ENCODE measurements at places on chromosomes 4 and X.

- DNase-seq, result no peak
Observed at GRCh38 chr4:167890226-167890625, 202.1 kb upstream of the ANXA10 start.

DNA sequence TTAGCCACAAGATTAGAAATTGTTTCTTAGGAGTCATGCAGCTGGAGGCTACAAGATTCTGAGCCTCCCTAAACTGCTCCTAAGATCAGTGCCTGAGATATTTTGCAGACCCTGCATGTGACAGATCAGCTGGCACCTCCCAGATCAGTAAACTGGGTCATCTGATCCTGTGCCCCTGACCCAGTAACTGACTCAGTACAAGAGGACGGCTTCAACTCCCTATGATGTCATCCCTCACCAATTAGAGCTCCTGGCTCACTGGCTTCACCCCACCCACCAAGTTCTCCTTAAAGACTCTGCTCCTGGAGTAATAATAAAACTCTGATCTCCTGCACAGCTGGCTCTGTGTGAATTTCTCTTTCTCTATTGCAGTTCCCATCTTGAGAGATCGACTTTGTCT, 45.4 kb upstream of the PNPLA4 start:
- DNase-seq, result no peak

GRCh38 chr4:185809533-185810071, 2.4 kb downstream of the SORBS2 start:
- no peak for DNase-seq

DNA sequence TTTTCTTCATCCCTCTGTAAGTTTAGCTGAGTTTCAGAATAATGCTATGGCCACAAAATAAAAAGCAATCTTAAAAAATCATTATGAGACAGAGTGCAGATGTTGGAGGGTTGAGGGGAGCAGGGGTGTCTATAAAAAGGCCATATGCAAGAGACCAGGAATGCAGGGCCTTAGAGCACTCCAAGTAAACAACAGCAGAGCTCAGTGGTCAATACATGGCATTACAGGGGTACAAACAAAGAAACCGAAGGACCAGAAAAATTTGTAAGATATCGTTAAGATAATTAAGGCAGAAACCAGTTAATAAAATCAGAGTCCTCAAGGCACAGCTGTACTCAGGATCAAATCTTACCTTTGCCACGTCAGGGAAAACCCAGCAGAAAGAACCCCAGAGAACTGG, 28.4 kb upstream of the NDST3 start:
- no peak for DNase-seq

GRCh38 chrX:38318196-38318595, 9.1 kb downstream of the RPGR start:
- DNase-seq, result no peak

- no peak for DNase-seq
Observed at GRCh38 chr4:53748328-53748772, 157.1 kb upstream of the LNX1 start.

DNA sequence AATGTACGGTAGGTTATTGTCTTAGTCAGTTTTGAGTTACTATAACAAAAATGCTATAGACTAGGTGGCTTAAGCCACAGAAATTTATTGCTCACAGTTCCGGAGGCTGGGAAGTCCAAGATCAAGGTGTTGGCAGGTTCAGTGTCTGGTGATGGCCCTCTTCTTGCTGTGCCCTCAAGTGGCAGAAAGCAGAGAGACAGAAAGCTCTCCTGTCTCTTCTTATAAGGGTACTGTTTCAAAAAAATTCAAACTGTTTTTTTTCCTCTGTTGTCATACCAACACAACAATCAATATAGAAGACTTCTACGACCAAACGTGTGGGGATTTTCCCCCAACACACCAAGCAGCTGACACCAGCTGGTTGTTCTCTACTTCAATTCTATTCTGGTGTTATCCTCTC, 53.4 kb downstream of the ADGRG4 start:
- DNase-seq, result no peak

DNA sequence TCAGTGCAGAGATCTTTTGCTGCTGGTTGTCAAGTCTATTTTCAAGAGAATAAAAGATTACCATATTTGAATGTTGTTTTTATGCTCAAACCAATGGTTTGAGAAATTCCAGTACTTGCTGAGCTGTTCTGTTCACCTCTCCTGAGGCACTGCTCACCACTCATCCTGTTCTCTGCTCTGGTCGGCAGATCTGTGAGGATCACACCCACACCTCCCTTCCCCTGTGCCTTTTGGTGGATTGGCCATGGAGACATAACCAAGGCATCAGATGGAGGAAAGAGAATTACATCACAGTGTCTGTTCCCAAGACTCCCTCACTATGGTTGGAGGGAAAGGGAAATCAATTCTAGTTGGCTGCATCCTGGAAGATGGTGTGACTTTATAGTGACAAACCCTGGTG, 391.6 kb downstream of the ARHGAP24 start:
- no peak for DNase-seq

GRCh38 chr4:112951362-112952312, 97.8 kb upstream of the ANK2 start:
- DNase-seq, result peak; percentile 32

DNA sequence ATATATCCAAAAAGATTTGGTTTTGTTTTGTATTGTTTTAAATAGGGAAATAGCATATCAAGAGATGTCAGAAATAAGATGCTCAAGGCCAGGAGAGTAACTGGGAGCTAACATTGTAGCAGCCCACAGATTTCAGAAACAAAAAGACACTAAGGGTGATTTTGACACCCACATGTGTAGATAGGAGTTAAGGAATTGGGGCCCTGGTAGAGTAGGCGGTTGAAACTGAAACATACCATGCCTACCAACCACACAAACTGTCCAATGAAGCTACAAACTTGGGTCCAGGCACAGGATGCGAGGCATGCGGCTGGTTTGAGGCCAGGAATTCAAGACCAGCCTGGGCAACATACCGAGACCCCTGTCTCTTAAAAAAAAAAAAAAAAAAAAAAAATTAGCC, 6.3 kb upstream of the HSPA4L start:
- no peak for DNase-seq

- DNase-seq, result no peak
Observed at GRCh38 chr4:153119626-153120025, 84.6 kb upstream of the TRIM2 start.

DNA sequence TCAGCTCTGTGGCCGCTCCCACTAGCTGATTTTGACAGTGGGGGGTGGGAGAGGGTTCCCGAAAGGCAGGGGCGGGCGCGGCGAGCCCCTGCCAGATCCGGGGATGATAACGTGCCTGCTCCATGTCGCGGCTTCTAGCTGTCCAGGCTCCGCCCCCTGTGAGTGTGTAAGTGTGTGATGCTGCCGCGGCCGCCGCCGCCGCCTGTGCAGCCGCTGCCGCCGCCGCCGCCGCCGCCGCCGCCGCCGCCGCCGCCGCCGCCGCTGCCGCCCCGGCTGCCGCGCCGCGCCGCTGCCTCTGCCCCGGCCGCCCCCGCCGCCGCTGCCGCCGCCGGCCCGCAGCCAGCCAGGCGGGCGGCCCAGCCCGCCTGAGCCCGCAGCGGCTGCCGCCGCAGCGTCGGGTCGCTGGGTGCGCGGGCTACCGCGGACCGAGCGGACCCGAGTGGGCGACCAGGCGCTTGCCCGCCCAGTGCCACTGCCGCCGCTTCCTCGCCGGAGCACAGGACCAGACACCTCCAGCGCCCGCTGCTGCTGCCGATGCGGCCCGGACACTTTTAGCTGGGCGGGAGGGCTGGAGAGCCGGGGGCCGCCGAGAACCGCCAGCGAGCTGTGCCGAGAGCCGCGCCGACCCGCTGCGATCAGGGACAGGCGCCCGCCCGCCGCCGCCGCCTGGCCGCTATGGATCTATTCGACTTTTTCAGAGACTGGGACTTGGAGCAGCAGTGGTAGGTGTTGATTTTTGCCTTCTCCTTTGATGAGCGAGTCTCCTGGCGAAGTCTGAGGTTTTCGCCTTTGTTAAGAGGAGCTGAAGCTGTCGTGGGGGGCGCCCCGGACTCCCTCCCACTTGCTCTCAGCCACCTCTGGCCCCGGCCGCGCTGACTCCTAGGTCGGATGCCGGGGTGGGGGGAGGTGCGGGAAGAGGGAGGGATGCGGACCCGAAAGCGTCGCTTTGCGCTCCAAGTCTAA, at the start of gene AFF2:
AFF2 (plus strand) TSS at position 195 of the 963 bp plus-strand sequence; CDS start at position 676, 481 bp downstream.
- DNase-seq, result peak; percentile 30

DNA sequence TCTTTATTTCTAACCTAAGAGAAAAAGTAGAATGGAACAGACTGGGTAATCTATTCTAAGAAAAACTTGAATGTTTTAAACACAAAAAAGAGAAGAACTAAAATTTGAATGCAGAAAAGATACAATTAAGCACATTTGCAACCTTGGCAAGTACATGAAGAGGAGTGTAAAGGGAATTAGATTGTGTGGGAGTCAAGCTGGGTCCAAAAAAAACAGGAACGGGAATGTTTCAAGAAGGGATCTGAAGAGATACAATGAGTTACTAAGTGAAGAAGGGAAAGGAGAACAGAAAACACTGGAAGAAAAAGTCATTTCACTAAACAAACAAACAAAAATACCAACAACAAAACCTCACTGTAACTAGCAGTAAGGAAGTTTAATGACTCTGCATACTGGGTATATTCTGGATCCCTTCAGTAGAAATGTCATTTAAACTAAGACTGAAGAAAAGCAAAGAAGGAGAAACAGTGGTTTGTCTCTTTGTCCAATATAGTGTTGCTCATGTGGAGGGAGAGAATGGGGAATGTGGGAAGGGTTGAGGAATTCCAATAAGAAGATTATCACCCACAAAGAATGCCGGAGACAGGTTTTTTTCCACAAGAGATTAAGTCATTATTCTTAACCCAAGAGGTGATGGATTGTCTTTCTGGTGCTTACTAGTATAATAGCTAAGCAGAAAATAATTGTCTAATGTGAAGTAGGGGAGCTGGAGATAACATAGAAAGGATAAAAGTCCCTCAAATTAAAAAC, 50.4 kb upstream of the PTPN13 start:
- DNase-seq, result no peak

GRCh38 chr4:105306158-105306781, 159.6 kb downstream of the TET2 start:
- no peak for DNase-seq

GRCh38 chrX:97616883-97617530, 733.3 kb downstream of the RPA4 start:
- DNase-seq, result no peak

DNA sequence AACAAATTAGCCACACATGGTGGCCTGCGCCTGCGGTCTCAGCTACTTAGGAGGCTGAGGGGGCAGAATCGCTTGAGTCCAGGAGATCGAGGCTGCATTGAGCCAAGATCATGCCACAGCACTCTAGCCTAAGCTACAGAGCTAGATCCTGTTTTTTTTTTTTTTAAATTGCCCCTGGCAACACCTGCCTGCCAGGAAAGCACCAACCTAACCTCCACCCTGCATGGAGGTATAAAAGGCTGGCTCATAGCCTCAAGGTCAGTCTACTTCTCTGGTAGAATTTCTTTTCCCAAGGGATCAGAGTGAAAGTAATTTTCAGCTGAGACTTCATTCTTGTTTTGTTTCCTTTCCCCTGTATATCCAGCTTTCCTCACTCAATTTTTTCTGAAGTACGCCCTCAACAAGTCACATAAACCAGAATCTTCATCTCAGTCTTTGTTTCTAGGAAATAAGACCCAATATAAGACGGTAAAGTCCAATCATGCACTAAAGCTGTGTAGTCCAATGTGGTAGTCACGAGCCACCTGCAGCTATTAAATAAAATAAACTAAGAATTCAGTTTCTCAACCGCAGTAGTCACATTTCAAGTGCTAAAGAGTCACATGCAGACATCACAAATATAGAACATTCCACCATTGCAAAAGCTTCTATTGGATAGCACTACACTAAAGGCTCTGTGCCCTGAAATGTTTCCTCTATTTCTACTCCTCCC, 113.3 kb downstream of the HPGD start:
- DNase-seq, result no peak

DNA sequence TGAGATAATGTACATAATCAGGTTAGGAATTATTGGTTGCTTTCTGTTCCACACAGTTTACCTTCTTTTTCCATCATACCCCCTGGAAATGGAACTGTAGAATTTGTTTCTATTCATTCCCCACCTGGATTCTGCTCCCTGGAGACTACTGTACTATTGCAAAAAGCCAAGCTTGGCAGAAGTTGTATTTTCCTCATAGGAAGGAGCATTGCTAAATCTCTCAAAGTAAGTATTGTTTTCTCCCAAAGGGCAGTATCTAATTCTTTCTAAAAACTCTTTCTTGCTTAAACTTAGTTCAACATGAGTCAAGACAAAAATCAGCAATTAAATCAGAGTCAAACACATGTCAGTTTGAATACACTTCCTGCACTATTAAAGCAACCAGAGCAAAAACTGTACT, 136.2 kb downstream of the CDS1 start:
- DNase-seq, result no peak

GRCh38 chr4:70844180-70844579, 4.5 kb upstream of the GRSF1 start:
- no peak for DNase-seq

GRCh38 chr4:15234116-15234855, 193.5 kb upstream of the C1QTNF7 start:
- DNase-seq, result peak; percentile 21

DNA sequence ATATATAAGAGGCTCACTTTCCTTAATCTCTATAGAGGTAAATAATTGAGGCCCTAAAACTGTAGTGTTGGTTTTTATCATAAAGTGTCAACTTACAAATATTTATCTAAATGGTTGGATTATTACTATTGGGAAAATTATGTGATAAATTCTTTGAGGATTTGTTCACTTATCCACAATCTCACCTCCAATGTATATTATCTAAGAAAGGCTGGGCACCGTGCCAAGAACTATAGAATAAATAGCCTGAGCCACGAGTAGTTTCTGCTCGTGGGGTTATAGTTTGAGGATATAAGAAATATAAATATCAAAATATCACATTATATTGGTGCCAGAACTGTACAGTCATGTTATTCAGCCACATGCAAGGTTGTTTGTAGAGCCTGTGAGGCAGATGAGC, 177.9 kb downstream of the VEGFC start:
- no peak for DNase-seq

DNA sequence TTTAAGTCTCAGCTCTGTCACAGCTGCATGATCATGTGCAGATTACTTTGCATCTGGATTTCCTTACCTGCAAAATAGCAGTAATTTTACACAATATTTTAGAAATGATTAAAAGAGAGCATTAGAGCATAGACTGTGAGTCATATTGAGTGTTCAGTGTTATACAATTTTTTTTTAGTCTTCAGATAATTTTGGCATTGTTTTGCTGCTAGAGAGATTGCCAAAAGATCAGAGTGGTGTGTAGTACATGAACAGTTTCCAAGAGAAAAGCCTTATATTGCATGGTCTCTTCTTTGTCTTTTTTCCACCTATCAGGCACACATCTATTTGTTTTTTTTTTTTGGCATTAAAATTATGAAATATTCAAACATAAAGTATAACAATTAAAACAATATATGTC, 209.6 kb upstream of the TLL1 start:
- no peak for DNase-seq

DNA sequence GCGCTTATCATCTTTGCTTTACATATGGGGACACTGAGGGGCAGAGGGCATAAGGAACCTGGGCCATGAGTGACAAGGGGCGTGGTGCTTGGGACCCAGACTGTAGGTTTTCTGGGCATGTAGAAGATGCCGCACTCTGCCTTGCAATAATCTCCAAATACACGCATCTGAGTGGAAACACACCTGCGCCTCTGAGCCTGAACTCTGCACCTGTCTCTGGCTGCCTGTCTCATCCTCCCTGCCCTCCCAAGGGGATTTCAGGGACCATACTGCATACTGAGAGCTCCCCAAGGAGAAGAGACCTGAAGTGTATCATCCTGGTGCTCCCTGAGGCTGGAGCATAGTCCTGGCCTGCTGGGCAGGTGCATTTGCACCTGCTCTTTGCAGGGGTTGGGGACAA, 34.7 kb upstream of the ASMTL start:
- DNase-seq, result no peak

Data from AML-193 (cell line).